ENCODE measurements at places on chromosomes 5 and 9. TPM values are rescaled to one million over a fixed set of nuclear protein-coding genes. Genes with fewer than 3 reads are reported as not detected.
A peak's percentile ranks its signal among the peaks of the same experiment; 100 is the strongest.

GRCh38 chr5:132641241-132641723 lies 16.7 kb upstream of the IL13 start:
- DNase-seq = no peak
- H3K36me3 ChIP-seq = peaks cover 45% of the 10 kb centered on the region
- H3K27ac ChIP-seq = no peak overlapping the region
- no peaks in the 10 kb centered on the region for H3K27me3 ChIP-seq

GRCh38 chr5:159510282-159510681 lies 180.0 kb upstream of the IL12B start:
- no peak overlapping the region for H3K27ac ChIP-seq
- no peak overlapping the region for H3K4me3 ChIP-seq
- no peak for DNase-seq

The TPM2 gene
- 22.9 TPM for total RNA-seq

DNA sequence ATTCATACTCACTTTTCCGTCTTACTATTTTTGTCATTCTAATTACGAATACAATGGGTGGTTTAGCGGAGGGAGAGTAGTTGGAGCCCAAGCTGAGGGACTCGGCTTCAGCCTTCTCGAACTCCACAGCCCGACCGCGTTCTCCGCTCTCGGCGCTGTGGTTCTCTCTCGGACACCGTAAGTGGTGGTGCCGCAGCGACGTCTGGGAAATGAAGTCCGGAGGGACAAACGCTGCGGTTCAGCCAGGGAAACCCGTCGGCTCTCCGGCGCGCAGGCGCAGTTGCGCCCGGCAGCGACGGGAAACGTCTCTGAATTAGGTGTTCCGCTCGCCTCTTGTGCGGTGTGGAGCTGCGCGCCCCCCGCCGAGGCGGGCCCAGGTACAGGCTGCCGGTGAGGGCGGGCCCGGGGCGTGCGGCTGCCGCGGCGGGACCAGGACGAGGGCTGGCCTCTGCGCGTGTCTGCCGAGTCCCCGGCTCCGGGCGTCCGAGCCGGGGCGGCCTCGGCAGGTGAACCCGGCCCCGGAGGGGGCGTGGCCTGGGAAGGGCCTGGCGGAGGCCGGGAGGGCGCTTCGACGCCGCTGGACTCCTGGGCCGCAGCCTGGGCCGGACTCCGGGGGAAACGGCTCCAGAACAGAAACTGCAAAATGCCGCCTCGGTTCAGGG lies at the start of gene ZNF879:
ZNF879 (plus strand) TSS at position 277 of the 662 bp plus-strand sequence. CDS start 1,201 bp downstream, outside the sequence.
- no peaks in the 10 kb centered on the region for H3K27me3 ChIP-seq
- DNase-seq = peak; percentile 91
- peak within 1 kb of the TSS; percentile 47 for H3K27ac ChIP-seq
- peaks cover 25% of the 10 kb centered on the region for H3K36me3 ChIP-seq
- H3K4me3 ChIP-seq = peak within 1 kb of the TSS; percentile 65

DNA sequence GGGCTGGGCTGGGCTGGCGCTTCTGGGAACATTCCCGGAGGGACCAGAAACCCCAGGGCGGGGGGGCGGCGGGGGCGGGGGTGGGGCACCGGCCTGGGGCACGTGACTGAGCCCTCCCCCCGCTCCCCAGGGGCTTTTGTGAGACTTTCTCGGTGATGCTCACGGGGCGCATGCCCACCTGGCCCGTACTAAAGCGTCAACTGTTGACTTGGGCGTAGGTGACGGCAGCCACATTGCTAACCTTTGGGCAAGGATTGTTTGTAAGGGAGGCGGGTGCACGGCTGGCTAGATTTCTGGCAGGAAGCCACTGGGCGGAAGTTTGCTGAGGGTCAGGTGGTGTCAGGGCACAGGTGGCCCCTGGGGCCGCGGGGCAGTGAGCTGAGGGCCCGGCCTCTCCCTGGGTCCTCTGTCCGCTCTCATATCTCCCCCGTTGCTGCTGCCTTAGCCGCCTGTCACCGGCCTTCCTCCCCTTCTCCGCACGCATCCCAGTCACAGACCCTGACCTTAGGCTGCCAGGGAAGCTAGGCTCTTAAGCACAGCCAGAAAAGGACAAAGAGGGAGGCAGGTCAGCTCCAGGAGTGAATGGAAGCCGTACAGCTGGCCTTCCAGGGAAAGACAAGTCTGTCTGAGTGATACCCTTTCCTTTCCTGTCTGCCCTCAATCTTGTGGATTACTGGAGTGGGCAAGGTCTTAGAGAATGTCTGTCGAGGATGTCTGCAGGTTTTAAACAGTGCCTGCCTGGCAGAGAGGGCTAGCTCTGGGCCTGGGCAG lies 812 bp downstream of the CACFD1 start:
- H3K36me3 ChIP-seq = no peaks in the 10 kb centered on the region
- H3K4me3 ChIP-seq = peak overlapping the region; percentile 81
- no peak for DNase-seq
- H3K4me1 ChIP-seq = peaks cover 23% of the 10 kb centered on the region
- H3K27ac ChIP-seq = peak overlapping the region; percentile 90

DNA sequence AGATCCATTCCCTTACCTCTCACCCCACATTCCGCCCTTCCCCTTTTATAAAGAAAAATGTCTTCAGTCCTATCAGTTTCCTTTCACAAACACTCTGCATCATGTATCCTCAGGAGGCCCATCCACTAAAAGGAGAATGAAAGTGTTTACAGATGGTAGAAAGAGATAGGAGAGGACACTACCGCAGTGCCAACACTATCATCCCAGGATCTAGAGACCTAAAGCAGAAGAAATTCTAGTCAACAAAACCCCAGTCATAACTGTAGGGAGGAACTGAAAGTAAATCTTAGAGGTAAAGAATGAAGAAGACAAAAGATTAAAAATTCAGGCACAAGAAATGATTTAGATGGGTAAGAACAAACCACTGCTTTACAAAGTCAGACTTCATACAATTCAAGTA lies 114.1 kb downstream of the MLLT3 start:
- no peak overlapping the region for H3K27ac ChIP-seq
- H3K27me3 ChIP-seq = no peaks in the 10 kb centered on the region
- DNase-seq = peak; percentile 14

DNA sequence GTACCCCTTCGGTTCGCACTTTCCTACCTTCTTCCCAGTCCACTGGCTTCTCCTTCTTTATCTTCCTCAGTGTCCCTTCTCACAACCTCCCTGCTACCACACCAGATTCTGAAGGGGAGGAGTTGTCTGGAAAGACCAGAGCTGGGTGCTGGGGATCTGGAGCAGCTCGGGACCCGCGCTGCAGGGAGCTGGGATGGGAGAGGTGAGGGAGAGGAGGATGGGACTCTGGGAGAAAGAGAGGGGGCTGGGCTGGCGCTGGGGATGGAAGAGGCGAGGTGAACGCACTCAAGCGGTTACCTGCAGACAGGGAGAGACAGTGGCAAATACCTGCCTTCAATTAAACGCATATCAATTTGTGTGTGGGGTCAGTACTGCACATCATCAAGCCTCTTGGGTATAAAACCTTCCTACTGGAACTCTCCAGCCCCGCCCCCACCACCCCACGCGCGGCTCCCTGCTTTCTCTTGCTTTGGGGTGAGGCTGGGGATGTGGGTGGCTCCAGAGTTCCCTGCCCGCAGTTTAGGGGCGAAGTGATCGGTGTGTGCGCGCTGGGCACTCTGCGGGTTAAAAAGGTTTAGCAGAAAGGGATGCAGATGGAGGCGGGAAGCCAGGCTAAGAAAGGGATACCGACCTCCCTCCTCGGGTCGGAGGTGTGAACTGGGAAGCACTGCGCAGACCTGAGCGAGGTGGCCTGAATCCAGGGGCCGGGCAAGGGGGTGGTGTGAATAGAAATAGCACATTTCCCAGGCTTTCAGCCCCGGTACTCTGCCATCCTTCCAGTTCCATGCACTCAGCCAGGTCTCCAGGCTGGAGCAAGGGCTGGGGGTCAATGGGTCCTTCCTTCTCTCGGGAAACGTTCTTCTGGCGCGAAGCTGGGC lies 977 bp upstream of the PAM start:
- H3K4me1 ChIP-seq = peaks cover 19% of the 10 kb centered on the region
- H3K27me3 ChIP-seq = no peaks in the 10 kb centered on the region
- peak overlapping the region; percentile 68 for H3K4me3 ChIP-seq
- DNase-seq = peak; percentile 27

DNA sequence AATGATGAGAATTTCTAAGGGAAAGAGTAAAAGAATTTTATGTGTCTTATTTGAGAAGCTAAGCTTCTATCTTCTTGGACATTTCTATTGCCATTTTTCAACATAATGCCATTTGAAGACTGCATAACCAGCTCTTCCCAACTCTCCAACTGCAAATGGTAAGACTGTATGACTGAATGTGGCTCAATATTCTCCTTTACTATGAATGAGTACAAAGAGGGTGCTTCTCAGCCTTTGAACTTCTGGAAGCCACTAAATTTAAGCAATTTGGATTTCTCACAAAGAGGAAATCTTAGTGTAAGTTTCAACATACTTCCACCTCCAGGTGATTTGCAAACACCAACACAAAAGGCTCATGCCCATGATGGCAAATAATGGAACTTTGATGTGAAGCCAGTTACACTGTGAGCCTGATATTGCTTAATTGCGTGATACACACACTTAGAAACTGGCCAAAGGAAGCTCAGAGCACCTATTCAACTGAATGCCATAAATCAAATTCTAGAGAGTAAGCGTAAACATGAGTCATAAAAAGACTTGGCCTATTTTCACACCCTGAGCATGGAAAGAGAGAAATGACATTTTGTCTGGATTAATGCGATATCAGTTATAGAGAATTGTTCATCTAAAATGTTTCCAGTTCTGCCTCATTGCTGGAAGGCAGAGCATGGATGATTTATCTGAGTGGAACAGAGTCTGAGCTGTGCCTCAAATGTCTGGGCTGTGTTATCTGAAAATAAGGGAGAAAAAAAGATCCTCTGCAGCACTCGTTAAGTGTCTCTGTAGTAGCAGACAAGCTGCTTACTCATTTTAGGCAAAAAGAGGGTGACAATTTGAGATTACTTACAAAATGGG lies 145.3 kb downstream of the PLK2 start:
- no peak overlapping the region for H3K27ac ChIP-seq
- DNase-seq = no peak
- H3K36me3 ChIP-seq = no peaks in the 10 kb centered on the region
- no peaks in the 10 kb centered on the region for H3K4me1 ChIP-seq
- H3K27me3 ChIP-seq = no peaks in the 10 kb centered on the region

- H3K36me3 ChIP-seq = no peaks in the 10 kb centered on the region
- peaks cover 9% of the 10 kb centered on the region for H3K4me1 ChIP-seq
- no peaks in the 10 kb centered on the region for H3K27me3 ChIP-seq
- no peak overlapping the region for H3K27ac ChIP-seq
- H3K4me3 ChIP-seq = no peak overlapping the region
Measured at GRCh38 chr9:112765281-112765680, 14.7 kb downstream of the SNX30 start.

GRCh38 chr9:127155314-127155960 lies 33.0 kb upstream of the ANGPTL2 start:
- H3K27ac ChIP-seq = no peak overlapping the region
- no peaks in the 10 kb centered on the region for H3K36me3 ChIP-seq
- H3K4me3 ChIP-seq = no peak overlapping the region
- peaks cover 9% of the 10 kb centered on the region for H3K4me1 ChIP-seq

GRCh38 chr5:41368158-41368557 lies 142.2 kb downstream of the PLCXD3 start:
- no peak overlapping the region for H3K27ac ChIP-seq
- no peaks in the 10 kb centered on the region for H3K27me3 ChIP-seq
- no peak overlapping the region for H3K4me3 ChIP-seq
- H3K4me1 ChIP-seq = no peaks in the 10 kb centered on the region
- no peak for DNase-seq

GRCh38 chr5:38870595-38870994 lies 24.8 kb downstream of the OSMR start:
- no peak for DNase-seq
- peaks cover 3% of the 10 kb centered on the region for H3K27me3 ChIP-seq
- H3K4me1 ChIP-seq = no peaks in the 10 kb centered on the region

The PCDHGA10 gene
- total RNA-seq = 0.61 TPM
